AML-193 (cell line): ENCODE measurements at places on chromosomes 5 and 9.

- no peak for DNase-seq
Measured at GRCh38 chr9:106102821-106103220, 408.5 kb downstream of the TMEM38B start.

- DNase-seq, result peak; percentile 38
Measured at GRCh38 chr9:4985386-4986266, 554 bp downstream of the JAK2 start.

GRCh38 chr9:116504893-116505480, 182.1 kb upstream of the TRIM32 start:
- DNase-seq, result no peak

GRCh38 chr5:91367344-91367743, 15.8 kb downstream of the ARRDC3 start:
- no peak for DNase-seq
